ENCODE measurements at places on chromosomes 3 and 15. TPM values are rescaled to one million over a fixed set of nuclear protein-coding genes. Genes with fewer than 3 reads are reported as not detected.
A peak's percentile ranks its signal among the peaks of the same experiment; 100 is the strongest.

Gene C3orf22
- total RNA-seq: not detected

GRCh38 chr3:9870978-9871377, 9.1 kb downstream of the CIDEC start:
- no peak overlapping the region for H3K4me3 ChIP-seq
- H3K27ac ChIP-seq: no peak overlapping the region
- no peak for DNase-seq
- H3K27me3 ChIP-seq: no peaks in the 10 kb centered on the region
- no peaks in the 10 kb centered on the region for H3K36me3 ChIP-seq

- DNase-seq: no peak
- no peak overlapping the region for H3K27ac ChIP-seq
- peaks cover 23% of the 10 kb centered on the region for H3K4me1 ChIP-seq
- no peaks in the 10 kb centered on the region for H3K36me3 ChIP-seq
Observed at GRCh38 chr3:359672-360071, 163.1 kb downstream of the CHL1 start.

- H3K27me3 ChIP-seq: no peaks in the 10 kb centered on the region
- H3K4me1 ChIP-seq: peaks cover 40% of the 10 kb centered on the region
- H3K27ac ChIP-seq: peak overlapping the region; percentile 83
- no peak for DNase-seq
Observed at GRCh38 chr3:98902351-98902740, 851 bp upstream of the DCBLD2 start.

GRCh38 chr3:119990888-119991287, 103.4 kb downstream of the GSK3B start:
- H3K4me3 ChIP-seq: no peak overlapping the region
- DNase-seq: no peak
- no peak overlapping the region for H3K27ac ChIP-seq
- no peaks in the 10 kb centered on the region for H3K27me3 ChIP-seq
- no peaks in the 10 kb centered on the region for H3K36me3 ChIP-seq

DNA sequence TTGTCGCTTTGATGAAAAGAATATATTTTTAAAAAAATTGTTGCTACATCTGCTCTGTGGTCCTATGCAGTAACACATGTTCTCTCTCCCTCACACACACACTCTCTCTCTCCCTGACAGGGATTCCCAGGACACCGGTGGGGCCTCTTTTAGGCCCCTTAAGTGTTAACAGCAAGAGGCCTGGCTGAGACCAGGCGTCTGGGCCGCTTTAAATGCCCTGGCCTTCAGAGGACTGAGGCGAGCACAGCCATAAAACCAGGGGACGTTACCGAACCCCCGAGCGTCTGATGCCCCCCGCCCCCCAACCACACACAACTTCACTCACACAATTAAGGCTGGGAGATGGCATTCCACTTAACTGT, 1.7 kb downstream of the BNC1 start:
- no peaks in the 10 kb centered on the region for H3K36me3 ChIP-seq
- no peak for DNase-seq
- H3K27ac ChIP-seq: no peak overlapping the region
- no peak overlapping the region for H3K4me3 ChIP-seq
- H3K27me3 ChIP-seq: peaks cover 54% of the 10 kb centered on the region
- no peaks in the 10 kb centered on the region for H3K4me1 ChIP-seq

Gene KIF15
- total RNA-seq: 3.0 TPM

Gene GPR62
- 1.1 TPM for total RNA-seq

Gene GOLGA8S
- 0.33 TPM for total RNA-seq

- no peaks in the 10 kb centered on the region for H3K4me1 ChIP-seq
- H3K4me3 ChIP-seq: no peak overlapping the region
Observed at GRCh38 chr15:101540480-101541239, 51.2 kb upstream of the PCSK6 start.

DNA sequence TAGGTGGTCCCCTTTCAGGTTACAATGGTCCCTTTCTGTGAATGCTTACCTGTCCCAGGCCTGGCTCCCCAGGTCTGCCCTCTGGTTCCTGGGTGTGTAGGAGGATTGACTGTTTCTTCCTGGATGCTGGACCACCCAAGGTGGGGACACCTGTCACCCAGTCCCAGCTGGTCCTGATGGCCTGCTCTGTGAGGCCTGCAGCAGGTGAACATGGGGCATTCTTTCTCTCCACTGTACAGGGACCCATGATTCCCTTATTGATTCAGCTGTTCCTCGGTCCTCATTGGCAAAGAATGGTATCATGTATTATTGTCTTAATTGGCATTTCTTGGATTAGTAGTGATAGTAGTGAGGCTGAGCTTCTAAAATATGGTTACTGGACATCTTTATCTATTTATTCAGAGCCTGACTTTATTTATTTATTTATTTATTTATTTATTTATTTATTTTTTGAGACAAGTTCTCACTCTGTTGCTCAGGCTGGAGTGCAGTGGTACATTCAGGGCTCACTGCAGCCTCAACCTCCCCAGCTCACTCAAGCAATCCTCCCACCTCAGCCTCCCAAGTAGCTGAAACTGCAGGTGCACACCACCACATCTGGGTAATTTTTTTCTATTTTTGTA, 8.8 kb upstream of the DNAJA4 start:
- H3K27me3 ChIP-seq: no peaks in the 10 kb centered on the region
- DNase-seq: no peak
- no peaks in the 10 kb centered on the region for H3K4me1 ChIP-seq
- H3K27ac ChIP-seq: no peak overlapping the region

Gene PCOLCE2
- total RNA-seq: 19.4 TPM

GRCh38 chr15:94306700-94307650, 75.6 kb downstream of the MCTP2 start:
- H3K4me1 ChIP-seq: peaks cover 4% of the 10 kb centered on the region
- no peak for DNase-seq
- no peak overlapping the region for H3K27ac ChIP-seq
- H3K27me3 ChIP-seq: no peaks in the 10 kb centered on the region
- H3K4me3 ChIP-seq: no peak overlapping the region

DNA sequence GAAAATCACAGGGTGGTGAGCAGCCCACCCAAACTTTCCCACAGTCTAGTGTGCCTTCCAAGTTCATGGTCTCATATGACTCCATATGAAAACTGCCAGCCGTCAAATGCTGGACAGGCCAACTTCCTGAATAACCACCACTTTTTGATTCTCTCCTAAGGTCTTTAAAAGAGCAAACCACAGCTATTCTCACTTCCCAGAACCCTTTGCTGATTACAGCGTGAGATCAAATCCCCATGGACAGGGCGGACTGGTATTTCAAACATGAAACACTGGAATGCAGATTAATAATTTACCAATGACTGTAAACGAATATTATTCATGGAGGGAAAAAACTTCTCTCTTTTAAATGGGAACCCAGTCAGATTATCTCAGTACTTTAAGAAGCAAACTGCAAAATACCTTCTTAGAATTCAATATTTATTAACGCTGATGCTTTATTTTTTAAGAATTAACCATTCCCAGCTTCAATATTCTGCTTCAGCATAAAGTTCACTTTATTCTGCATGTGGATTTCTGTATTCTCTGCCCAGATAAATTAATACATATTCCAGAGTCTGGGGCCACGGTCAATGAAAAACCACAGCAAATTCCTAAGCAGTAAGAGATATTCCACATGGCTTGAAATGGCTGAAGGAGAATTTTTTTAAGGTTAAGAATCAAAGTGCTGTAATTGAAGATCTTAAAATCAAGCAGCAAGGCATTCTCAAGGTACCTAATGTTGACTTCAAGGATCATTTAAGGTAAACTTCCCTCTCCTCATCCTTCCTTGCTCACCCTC, 42.9 kb downstream of the MYO1E start:
- H3K27me3 ChIP-seq: no peaks in the 10 kb centered on the region
- H3K36me3 ChIP-seq: no peaks in the 10 kb centered on the region
- no peak overlapping the region for H3K4me3 ChIP-seq
- peaks cover 15% of the 10 kb centered on the region for H3K4me1 ChIP-seq
- no peak overlapping the region for H3K27ac ChIP-seq

Gene A4GNT
- total RNA-seq: not detected

DNA sequence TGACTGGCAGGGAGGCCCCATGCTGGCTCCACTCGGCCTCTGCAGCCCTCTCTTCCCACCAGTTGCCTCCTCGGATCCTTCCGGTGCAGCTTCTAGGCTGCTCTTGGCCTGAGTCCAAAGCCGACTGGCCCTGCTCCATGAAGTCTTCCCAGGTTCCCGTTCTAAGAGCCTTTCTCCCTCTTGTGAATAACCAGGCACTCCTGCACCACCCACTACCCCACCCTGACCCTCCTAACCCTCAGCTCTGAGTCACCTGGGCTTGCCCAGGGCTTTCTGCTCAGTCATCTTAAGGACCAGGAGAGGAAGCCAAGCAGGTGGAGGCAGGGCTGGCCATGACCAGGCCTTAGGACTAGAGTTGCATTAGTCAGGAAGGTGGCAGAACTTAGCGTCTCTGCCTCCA, 28.1 kb upstream of the CNBP start:
- H3K4me1 ChIP-seq: peaks cover 33% of the 10 kb centered on the region
- no peaks in the 10 kb centered on the region for H3K36me3 ChIP-seq
- peak; percentile 87 for DNase-seq
- no peaks in the 10 kb centered on the region for H3K27me3 ChIP-seq
